Cortex of kidney (tissue), 1 donor: ENCODE measurements at places on chromosomes 5 and 9.

DNA sequence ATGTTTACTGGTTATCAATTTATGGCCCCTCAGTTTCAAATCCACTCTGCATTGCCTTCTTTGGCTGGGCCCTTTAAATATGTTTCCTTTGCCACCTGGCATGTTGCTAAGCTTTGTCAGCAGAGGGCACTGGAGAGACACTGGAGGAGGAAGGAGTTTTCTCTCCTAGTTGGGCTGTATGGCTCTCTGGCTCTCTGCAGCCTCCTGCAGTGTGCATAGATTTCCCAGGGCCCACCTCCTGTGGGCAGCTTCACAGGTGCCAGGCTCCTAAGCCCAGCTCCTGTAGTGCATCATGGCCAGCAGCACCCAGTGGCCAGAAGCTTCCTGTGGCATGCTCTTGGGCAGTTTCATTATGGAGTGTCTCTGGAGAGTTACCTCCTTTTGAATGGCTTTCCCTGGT lies 23.3 kb downstream of the CAVIN4 start:
- DNase-seq, result no peak

DNA sequence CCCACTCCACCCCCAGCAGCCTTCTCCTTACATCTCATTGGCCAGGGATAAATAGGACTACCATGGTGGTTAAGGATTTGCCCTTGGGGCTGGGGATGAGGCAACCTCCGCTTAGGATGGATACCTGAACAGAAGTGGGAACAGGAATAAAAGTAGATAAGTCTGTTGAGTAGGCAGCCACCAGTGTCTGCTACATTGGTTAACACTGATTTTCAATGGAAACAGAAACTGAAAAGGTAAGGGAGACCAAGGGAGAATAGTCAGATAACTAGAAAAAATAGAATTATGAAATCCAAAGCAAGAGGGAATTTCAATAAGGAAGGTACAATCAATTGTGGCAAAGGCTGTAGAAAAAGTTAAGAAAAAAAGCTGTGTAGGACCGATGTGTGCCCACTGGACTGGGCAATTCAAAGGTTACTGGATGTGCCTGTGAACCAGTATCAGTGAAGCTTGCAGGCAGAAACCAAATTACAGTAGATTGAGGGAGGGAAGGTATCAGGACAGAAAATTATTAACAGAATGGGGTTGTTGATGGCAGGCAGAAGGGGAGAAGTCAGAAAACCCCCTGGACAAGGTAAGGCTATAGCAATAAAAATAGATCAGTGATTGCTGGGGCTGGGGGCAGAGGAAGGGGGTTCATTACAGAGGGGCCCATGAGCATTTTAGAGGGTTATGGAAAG lies 48.7 kb downstream of the DNAJC21 start:
- no peak for DNase-seq

GRCh38 chr5:108505608-108506007 lies 123.7 kb upstream of the FBXL17 start:
- no peak for DNase-seq

DNA sequence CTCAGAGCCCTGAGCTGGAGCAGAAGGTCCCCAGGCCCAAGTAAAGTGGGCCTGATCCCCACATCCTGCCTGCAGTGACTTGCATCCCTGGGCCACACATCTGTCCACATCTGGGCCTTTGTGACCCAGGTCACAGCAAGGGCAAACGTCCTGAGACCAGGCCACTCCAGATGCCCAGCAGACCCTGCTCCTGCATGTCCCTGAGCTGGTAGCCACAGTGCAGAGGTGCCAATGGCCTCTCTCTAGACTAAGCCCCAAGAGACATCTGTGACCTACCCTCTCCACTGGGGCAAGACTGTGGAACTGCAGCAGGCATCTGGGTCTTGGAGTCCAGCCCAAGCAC lies 2.5 kb downstream of the FLT4 start:
- DNase-seq, result no peak

GRCh38 chr9:106708475-106709146 lies 154.4 kb upstream of the ZNF462 start:
- DNase-seq, result no peak
